G401 (cell line): ENCODE measurements at places on chromosomes 4 and X. TPM values are rescaled to one million over a fixed set of nuclear protein-coding genes. Genes with fewer than 3 reads are reported as not detected.
A peak's percentile ranks its signal among the peaks of the same experiment; 100 is the strongest.

DNA sequence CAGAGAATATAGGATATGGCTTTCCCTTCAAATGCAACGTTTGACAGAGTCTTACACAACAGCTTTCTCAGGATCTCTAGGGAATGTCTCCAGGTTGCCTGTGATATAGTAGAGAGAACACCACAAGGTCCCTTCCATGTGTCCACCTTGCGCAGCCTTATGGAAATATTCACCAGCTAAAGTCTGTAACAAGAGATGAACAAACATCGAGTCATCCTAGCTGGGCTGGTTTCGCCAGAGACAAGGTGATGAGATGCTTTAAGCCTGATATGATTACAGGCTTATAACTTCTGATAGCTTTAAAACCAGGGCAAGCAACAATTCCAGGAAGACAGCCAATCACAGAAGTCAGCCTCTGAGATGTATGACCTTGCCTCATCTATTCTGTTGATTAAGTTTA is 83.8 kb downstream of the SEL1L3 start:
- no peak for DNase-seq

- DNase-seq = no peak
These were observed 11.4 kb downstream of the HSPA4L start for GRCh38 chr4:127793528-127793927.

DNA sequence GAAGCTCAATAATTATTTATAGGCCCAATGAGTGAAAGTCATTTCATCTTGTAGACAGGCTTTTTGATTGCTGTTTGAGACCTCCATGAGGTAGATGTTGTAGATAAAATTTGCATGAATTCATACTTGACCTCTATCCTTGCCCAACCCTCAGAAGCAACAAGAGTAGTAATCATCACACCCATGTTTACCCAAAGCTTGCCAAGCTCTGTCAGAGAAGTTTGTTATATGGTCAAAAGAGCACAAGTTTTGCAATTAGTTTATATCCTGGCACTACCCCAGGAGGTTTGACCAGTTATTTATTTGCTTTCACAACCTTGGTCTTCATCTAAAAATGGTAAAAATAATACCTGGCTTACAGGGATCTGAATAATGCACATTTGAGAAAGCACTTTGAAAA is 20.7 kb downstream of the ADH7 start:
- no peak for DNase-seq

DNA sequence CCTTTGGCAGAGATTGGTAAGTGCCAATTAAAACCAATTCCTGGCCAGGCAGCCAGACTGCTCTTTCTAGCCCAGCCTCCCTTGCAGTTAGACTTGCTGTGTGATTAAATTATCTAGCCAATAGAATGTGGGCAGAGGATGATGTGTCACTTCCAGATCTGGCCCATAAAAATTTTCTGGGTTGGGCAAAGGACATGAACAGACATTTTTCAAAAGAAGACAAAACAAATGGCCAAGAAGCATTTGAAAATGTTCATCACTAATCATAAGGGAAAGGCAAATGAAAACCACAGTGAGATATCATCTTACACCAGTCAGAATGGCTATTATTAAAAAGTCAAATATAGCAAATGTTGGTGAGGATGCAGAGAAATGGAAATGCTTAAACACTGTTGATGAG is 71.4 kb upstream of the STIM2 start:
- DNase-seq = no peak

DNA sequence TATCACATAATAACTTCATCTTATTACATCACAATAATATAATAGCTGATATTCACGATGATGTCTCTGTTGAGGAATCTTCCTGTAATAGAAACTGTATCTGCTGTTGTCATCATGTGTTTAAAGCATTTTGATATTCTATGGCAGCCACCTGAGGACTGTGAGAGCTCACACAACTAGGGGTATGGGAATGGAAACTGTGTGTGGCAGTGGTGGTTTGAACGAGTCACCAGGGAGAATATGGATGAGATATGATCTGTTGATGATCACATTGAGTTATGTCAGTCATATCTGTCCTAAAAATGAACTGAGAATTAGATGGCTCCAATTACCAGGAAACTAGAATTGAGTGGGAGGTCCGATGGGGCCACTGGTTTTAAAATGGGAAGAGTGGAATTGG is 169.6 kb downstream of the MID1IP1 start:
- no peak for DNase-seq

GRCh38 chr4:110130576-110131358 is 67.6 kb downstream of the ELOVL6 start:
- no peak for DNase-seq

DNA sequence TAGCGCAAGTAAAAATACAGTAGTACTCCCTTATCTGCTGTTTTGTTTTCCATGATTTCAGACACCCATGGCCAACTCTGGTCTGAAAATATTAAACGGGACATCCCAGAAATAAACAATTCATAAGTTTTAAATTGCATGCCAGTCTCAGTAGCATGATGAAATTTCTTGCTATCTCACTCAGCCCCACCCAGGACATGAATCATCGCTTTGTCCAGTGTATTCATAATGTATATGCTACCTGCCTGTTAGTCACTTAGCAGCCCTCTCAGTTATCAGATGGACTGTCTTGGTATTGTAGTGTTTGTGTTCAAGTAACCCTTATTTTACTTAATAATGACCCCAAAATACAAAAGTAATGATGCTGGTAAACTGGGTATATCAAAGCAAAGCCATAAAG is 158.2 kb upstream of the DDIT4L start:
- DNase-seq = no peak

DNA sequence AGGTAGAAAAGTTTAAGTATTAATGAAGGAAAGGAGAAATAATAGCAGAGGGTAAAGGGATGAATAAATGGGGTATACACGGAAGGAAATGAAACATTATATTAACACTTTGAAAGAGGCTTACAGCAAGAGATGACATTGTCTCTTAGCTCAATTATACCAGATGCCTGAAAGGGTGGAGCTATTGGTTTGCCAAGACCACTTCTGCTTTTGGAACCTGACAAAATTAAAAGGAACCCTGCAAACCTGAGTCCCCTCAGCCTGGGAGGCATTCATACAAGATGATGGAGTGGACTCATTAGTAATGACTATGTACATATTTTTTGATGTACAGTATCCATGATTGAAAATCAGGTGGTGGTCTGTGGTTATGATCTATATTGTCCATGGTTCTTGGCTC is 45.1 kb upstream of the HPF1 start:
- DNase-seq = no peak

- DNase-seq = no peak
These were observed 18.7 kb upstream of the ZNF157 start for GRCh38 chrX:47351706-47352105.

DNA sequence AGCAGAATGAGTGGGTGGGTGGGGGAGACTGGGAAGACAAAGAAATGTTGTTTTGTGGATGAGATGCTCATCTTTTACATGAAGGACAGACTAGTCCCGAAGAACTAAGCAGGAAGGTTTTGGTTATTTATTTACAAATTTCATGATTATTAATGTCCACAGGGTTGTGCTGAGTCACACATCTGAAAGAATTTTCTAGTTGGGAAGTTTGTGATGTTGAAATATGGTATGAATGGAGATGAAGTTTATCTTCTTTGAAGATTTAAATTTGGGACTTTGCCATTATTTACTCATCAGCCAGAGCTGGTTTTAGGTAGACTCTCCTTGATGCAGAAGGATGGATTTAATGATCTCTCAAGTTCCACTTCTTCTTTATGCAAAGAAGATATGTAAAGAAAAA is 75.5 kb downstream of the MOSPD2 start:
- DNase-seq = no peak

DNA sequence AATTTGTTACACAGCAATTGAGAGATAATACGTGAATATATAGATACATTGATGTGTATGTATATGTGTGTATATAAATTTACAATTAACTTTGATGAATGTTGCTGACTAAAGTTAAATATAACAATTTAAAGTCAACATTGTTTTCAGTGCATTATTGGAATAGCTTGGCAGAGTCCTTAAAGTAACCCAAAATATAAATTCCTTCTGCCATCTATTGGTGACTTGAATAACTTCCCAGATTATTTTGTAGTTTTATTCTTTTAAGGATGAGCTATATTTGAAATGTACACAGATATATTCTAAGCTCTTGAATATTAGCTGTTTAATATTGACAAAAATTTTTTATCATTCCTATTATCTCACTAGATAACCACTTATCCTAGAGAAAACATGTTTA is 298.2 kb upstream of the FSTL5 start:
- peak; percentile 23 for DNase-seq

DNA sequence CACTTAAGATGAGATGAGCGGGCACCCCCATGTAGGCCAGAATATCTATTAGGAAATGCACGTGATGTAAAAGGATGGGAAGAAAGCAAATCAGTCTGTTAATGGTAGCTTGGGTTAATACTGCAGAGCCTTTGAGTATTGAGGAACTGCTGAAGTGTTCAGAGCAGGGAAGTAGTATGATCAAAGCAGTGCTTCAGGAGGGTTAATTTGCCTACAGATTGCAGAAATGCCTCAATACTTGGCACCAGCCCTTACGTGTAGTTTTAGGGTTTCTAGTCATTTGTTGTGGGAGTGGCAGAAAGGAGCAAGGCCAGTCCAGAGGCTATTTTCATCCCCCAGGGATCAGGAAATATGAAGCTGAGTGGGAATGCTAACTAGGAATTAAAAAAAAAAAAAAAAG is 19.7 kb downstream of the ZFX start:
- DNase-seq = no peak

DNA sequence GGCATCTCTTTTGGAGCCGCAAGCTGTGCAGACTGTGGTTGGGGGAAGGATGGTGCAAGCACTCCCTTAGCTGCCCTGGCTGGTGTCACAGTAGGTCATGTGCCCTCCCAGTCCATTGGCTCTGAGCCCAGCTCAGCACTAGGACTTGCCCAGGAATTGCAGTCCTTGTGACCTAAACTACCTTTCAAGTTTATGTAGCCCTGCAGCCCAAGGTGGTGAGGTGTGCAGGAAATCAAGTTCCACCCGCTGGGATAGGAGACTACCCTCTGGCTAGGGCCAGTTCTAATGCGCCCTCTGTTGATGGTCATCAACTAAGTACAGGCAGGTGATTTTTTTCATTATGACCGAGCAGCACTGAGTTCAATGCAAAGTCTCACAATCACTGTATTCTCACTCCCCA is 335.2 kb downstream of the UBE2NL start:
- DNase-seq = no peak

DNA sequence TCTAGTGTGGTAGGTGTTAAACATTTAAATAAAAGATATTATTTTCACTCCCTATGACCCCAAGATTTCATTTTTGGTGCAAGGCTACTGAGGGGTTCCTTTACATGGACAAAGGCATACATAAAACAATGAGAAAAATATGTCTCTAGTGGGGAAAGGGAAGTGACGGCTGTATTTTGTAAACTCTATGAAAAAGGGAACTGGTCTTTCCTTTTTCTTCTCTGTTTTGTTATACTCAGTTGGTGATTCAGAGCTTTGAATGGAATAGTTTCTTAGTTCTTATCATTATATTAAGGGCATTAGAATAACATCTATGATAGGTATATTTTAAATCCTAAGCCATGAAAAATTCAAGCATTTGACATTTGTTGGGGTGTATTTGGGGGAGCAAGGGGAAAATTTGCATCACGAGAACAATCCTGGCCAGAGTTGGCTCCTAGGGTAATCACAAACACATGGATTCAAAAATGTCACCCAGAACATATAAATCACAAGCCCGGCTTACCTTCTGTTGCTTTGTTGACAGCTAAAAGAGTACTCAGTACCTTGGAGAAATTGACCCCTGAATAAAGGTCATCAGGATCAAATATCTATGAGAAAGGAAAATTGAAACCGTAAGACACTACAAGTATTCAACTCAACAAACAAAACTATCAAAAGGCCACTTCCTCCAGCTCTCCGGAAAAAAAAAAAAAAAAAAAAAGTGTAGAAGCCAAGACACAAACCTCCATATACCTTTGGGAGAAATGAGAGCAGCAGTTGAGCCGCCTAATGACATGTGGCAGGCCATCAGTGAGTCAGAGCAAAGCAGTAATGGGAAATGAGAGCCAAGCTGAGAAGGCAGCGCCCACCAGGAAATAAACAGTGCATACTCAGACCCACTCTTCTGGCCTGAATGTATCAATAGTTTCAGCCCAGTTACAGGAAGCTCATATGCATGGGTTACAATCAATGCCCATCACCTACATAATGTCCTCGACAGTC is 33.4 kb downstream of the ARHGEF6 start:
- DNase-seq = no peak

DNA sequence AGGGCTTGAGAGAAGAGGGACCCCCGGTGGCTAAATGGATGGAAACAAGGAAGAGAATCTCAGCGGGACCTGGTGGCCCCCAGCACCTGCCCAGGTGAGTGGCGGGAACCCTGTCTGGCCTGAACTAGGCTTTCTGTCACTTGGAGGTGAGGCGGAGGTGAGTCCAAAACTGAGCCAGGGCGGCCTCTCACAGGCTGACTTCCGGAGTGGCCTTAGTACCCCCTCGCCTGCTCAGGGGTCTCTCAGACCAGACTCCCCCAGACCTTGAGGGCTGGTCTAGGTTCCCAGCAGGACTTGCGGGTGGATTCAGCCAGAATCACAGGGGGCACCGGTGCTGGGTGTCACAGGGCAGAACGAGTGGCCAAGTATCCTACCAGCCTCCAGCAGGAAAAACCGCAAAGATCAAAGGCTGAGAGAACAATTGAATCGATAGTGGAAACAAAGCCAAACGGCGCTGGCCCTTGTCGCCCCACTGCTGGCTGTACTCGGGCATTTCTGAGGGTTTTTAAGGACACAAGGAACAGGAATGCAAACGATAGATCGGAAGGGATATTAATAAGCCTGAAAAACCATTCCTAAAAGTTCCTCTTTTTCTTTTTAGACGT is 67.8 kb downstream of the WFS1 start:
- DNase-seq = no peak

GRCh38 chrX:38327775-38328081 is 419 bp upstream of the RPGR start:
- no peak for DNase-seq

GRCh38 chrX:45806410-45807121 is 605.9 kb upstream of the DIPK2B start:
- no peak for DNase-seq

GRCh38 chr4:81314897-81315470 is 100.0 kb upstream of the PRKG2 start:
- no peak for DNase-seq

GRCh38 chr4:154982187-154983047 is 201.3 kb downstream of the RBM46 start:
- DNase-seq = peak; percentile 40

GRCh38 chr4:85701861-85702321 is 226.9 kb downstream of the ARHGAP24 start:
- no peak for DNase-seq

- no peak for DNase-seq
These were observed 9.4 kb upstream of the COPS4 start for GRCh38 chr4:83025563-83025962.

- DNase-seq = no peak
These were observed 53.0 kb downstream of the IL13RA2 start for GRCh38 chrX:114964374-114964773.

The MYOZ2 gene
- not detected in 2 replicates for total RNA-seq

The LIN54 gene
- total RNA-seq = 22.3 and 30.0 TPM in 2 replicates

The EFHC2 gene
- not detected in 2 replicates for total RNA-seq

The XAGE2 gene
- total RNA-seq = not detected in 2 replicates

The SPACA5 gene
- not detected in 2 replicates for total RNA-seq

The JCHAIN gene
- not detected in 2 replicates for total RNA-seq

The CTAG1B gene
- total RNA-seq = not detected in 2 replicates
